H54 (cell line): ENCODE measurements at places on chromosomes 2 and 18.

DNA sequence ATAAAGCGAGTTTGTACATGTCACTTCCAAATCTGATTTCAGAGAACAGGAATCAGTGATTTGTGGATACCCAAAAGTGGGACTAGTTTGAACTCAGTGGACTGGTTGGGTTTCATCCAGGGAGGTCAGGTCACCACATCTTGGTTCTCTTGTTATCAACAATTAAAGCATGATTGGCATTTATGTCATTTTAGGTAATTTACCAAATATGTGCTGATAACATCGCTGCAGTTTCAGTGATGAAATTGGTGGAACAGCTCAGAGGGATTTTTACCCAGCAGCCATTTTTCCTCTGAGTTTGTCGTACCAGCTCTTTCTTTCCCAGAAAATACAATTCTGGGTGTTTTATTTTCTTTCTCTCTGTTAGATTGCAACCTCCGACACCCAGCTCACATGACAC, 33.4 kb downstream of the TMEM18 start:
- no peak for DNase-seq

DNA sequence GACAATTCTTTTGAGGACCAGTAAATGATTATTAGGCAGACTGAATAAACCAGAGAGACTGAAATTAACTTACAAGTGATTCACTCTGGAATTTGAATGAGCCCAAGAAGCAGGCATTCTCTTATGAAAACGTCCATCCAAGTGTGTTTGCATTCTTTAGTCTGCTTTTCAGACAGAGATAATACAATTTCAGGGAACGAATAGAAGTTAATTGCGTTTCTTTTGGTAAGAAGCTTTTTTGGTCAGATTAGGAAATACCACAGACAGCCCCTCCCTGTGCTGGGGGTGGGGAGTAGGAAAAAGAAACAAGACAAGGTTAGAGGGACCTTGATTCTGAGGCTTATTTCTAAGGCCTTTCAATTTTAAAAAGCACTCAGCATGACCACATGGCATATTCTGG, 874.4 kb downstream of the SUCLG1 start:
- no peak for DNase-seq

DNA sequence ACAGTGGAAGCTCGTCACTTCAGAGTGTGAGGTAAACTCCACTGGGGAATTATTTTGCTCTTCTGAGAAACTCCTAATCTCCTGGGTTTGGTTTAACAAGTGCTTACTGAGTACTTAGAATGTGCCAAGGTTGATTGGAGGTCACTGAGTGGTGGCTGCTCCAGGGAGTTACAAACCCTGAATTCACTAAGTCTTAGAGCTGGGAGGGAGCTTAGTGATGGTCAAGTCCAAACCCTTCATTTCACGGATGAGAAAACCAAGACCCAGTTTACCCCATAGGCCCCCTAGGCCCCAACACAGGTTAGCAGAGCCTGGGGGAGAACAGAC, 52.0 kb downstream of the SLC4A5 start:
- no peak for DNase-seq

GRCh38 chr2:12192762-12193161, 446.3 kb downstream of the LPIN1 start:
- DNase-seq, result no peak

GRCh38 chr2:58634653-58635370, 393.7 kb upstream of the FANCL start:
- DNase-seq, result no peak

DNA sequence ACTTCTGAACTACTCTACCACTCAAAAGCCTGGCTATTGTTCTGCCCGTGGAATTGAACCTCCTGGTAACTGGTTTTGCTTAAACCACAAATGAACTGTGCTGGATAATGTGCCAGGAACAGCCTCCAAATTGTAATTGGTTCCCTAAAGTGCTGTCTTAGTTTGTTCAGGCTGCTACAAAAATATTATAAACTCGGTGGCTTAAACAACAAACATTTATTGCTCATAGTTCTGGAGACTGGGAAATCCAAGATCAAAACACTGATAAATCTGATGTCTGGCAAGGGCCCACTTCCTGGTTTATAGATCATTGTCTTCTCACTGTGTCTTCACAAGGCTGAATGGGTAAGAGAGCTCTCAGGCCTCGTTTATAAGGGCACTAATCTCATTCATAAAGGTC, 149.2 kb upstream of the NCKAP5 start:
- DNase-seq, result no peak

- DNase-seq, result no peak
Measured at GRCh38 chr2:162188451-162188850, 36.4 kb upstream of the GCG start.

DNA sequence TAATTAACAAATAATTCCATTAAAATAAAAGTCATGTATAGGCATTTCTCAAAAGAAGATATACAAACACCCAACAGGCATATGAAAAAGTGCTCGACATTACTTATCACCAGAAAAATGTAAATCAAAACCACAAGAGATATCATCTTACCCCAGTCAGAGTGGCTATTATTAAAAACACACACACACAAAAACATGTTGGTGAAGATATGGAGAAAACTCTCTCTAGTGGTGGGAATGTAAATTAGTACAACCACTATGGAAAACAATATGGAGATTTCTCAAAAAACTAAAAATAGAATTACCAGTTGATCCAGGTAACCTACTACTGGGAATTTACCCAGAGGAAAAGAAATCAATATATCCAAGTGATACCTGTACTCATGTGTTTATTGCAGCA, 966.3 kb upstream of the POU3F3 start:
- no peak for DNase-seq

- DNase-seq, result no peak
Measured at GRCh38 chr2:62505109-62505749, 766 bp downstream of the TMEM17 start.

DNA sequence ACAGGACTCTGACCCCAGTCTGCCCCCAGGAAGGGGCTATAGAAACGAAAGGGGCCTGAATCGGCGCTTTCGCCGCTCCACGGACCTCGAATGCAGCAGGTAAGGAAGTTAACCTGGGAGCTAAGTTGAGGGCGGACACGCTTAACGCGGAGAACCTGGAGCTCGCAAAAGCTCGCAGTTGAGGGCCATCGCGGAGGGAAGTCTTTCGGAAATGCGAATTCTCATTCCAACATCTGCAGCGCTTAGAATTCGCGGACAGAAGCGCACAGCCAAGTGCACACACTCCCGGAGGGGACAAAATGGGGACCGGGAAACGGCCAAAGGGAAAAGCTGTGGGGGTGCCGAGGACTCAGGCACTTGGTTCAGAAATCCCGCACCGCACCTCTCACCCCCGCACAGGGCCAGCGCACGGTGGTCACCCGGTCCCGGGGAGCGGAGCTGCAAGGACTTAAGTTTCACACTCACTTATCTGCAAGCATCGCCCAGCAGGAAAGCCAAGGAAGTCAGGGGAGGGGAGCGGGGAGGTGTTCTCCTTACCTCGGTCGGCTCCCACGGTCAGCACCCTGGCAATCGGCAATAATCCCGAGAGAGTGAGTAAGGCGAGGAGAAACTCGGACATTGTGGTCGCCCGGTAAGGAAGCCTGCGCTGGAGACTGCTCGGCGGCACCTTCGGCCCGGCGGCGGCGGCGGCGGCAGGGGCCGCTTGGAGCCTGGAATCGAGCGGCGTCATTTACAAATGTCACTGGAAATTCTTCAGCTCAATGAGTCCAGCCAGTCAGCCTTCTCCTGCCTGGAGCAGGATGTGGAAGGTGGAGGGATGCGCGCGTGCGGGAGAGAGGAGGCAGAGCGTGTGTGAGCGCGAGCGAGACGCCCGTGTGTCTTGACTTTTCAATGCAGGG, 456 bp downstream of the LRP1B start:
- no peak for DNase-seq

DNA sequence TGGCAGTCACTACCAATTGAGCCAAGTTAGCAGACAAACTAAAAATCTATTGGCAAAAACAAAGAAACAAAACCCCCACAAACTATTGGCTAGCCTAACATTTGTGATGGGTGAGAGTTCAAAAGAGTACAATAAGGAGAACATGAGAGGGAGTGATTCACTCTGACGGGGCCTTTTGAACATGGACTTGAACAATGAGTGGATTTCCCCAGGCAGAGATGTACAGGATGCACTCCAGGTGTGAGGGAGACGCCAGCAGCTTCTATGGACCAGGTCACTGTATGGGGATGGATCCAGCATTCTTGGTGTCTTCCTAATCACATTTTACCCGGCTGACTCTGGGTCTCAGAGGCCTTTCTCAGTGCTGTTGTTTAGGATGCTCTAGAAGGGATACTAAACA, 167.5 kb upstream of the SMAD2 start:
- no peak for DNase-seq

- DNase-seq, result no peak
Measured at GRCh38 chr2:48198371-48198770, 292.1 kb upstream of the FBXO11 start.

DNA sequence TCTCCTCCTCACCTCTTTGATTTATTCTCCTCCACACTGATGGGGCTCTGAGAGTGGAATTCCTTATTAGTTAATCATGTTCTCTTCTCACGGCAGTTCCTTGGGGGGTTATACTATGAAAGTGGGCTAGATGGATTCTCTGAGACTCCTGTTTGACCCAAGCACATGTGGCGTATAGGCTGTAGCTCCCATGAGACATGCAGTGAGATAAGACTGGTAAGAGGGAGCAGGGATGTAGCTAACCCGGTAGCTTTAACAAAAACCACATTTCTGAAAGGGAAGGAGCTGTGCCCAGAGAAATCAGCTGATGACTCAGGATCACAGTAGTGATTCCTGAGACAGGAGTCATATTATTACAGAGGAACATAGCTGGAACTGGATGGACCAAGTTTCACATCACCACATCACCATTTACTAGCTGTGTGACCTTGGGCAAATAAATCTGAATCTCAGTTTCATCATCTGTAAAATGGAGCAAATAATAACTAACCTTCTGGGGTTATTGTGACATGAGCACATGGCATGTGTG, 82.9 kb downstream of the CRIM1 start:
- DNase-seq, result peak; percentile 73

DNA sequence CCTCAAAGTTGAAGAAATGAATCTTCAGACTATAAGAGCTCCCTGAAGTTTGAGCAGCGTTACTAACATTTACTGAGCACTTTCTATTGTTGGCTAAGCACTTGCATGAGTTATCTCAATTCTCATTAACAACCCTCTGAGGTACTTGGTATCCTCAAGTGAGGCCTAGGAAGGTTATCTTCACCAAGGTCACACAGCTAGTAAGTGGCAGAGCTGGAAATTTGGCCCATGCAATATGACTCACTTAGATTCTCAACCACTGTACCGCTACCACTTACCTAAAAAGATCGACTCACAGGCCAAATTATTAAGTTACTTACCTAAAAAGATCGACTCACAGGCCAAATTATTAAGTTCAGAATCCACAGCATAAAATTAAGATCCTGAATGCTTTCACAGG, 8.7 kb upstream of the METAP1D start:
- no peak for DNase-seq

DNA sequence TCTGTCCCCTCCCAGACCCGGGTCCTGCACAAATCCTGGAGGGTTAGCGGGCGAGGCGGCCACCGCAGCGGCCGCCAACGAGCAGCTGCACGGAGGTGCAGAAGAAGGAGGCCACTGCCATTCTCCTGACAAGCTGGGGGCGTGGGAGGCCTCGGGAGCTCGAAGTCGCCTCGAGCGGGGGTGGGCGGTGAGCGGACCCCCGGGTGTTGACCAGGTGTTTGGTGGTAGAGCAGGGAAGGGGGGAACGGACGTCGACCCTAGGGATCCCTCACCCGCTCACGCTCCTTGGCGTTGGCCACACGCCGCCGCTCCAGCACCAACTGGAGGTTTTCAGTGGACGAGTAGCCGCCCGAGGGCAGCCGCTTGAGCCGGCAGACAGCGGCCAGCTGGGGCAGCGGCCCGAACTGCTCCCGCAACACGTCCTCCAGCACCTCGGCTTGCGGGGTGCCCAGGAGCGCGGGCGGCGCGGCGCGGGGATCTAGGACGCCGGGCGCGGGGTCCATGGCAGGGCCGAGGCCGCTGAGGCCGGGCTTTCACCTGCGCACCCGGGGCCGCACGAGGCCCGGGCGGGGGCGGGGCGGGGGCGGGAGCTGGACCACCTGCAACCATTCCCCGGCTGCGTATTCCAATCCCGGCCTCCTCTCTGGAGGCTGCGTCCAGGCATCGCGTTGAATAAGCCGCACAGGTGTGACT, at the start of gene FIGLA:
Gene FIGLA (minus strand): TSS at position 508 of the 693 bp plus-strand sequence. CDS start 5 bp downstream, at position 503.
- no peak for DNase-seq

GRCh38 chr18:5619376-5619775, 75.6 kb upstream of the EPB41L3 start:
- no peak for DNase-seq

GRCh38 chr2:201827621-201828020, 21.3 kb downstream of the CDK15 start:
- DNase-seq, result no peak

- no peak for DNase-seq
Measured at GRCh38 chr2:105184420-105184819, 57.1 kb upstream of the GPR45 start.

GRCh38 chr2:189578272-189578950, 2.2 kb downstream of the SLC40A1 start:
- DNase-seq, result no peak

- no peak for DNase-seq
Measured at GRCh38 chr18:46412916-46413315, 244.1 kb downstream of the LOXHD1 start.
